ENCODE measurements at places on chromosomes 5 and 9.

DNA sequence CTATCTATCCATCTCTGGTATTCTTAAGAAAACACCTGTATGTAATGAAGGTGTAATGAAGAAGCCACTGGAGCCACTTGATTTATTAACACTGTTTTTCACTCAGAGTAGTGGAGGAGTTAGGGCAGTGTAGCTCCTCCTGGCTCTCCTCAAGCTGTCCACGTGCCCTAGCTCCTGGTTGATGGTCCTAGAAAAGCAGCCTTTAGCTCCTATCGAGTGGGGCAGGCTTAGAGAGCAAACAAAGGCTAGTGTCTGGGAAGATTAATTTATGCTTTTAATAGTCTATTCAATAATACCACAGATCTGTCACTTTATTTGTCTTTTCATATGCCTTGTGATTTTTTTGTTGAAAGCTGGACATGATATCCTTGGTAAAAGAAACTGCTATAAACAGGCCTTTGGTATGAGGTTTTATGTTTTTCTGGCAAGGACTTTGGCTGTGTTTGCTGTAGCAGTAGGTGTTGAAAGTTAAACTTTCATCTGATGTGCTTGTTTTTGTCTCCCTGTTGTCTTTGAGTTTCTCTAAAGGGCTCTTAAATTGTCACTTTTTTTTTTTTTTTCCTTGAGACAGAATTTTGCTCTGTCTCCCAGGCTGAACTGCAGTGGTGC is 141.1 kb downstream of the GCNT1 start:
- DNase-seq, result no peak

- no peak for DNase-seq
Measured at GRCh38 chr5:43221502-43221901, 29.5 kb downstream of the NIM1K start.

- no peak for DNase-seq
Measured at GRCh38 chr5:159493696-159494095, 163.4 kb upstream of the IL12B start.

- no peak for DNase-seq
Measured at GRCh38 chr5:132822650-132823480, 7.6 kb downstream of the SHROOM1 start.

GRCh38 chr9:114588210-114588609 is 641 bp downstream of the ATP6V1G1 start:
- no peak for DNase-seq

DNA sequence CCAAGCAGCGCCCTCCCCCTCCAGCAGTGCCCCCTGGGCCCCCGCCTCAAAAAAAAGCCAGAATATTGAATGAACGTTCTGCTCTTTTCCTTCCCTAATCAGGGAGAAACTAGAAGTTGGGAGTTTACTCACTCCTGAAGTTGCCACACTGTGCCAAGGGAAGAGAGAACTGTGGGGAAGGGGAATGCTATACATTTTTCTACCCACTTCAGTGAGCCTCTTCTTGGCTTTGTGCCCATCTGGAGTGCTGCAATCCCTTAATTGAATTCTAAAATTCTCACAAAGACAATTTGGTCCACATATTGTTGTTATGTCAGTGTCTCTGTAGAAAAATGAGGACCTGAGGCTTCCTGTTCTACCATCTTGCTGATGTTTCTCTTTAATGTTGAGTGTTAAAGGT is 443.7 kb downstream of the DIRAS2 start:
- no peak for DNase-seq

GRCh38 chr5:181084621-181085195 is 44.6 kb downstream of the BTNL9 start:
- no peak for DNase-seq

DNA sequence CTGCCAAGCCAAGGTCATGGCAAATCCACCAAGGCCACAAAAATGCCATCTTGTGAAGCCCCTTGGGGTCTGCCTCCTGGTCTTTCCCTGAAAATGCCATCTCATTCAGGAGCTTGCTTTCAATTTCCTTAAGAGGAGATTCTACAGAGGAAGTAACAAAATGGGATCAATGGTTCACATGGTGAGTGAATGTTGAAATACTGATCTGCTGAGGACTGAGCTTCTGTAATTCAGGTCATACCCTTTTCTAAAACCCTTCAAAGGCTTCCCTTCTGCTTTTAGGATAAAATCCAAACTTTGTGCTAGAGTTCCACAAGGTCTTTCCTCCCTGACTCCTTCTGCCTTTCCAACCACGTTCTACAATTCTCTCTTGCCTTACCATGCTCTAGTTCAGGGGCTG is 24.7 kb upstream of the NR3C1 start:
- DNase-seq, result no peak

DNA sequence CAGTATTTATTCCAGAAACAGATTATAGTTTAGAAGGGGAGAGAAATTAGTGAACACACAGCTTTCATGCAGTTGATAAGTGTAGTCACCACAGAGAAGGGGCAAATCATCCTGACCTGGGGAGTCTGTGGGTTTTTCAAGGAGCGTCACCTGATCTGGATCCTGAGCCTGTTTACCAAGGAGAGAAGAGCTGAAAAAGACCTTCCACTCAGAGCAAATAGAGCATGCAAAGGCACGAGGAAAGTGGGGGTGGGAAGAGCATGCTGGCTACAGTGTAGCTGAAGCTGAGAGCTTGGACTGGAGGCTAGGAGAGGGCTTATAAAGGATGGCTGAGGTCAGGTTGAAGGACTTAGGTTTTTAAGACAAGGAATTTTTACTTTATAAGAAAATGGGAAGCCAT is 30.4 kb downstream of the ACO1 start:
- DNase-seq, result no peak

DNA sequence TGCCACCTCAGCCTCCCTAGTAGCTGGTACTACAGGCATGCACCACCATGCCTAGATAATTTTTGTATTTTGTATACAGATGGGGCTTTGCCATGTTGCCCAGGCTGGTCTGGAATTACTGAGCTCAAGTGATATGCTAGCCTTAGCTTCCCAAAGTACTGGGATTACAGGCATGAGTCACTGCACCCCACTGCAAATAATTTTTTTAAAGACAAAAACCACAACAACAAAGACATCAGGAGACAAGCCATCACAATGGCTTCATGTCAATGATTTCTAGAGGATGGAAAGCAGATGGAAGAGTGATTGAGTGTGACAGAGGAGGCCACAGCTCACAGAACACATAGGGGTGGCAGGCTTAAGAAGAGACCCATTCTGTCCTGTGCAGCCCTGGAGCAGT is 97.9 kb upstream of the PCSK1 start:
- no peak for DNase-seq

DNA sequence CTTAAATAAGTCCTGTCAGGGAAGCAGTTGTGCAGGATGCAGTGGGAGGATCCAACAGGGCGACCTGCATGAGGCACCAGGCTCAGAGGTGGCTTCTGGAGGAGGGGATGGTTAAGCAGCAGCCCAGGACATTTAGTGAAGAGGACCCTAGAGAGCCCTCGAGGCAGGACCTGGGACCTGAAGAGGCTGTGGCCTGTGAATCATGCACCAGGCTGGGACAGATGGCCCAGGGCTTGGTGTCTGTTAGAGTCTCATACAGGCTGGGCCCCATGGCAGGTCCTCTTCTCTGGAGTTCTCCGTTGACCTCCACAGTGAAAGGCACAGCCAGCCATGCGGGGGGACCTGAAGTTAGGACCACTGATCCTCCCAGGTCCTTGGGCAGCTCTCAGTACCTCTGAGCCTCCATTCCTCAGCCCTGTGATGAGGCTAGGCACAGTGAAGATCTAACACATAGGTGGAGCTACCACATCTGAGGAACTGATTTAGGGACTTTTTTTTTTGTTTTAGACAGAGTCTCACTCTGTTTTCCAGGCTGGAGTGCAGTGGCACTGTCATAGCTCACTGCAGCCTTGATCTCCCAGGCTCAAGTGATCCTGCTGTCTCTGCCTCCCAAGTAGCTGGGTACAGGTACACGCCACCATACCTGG is 60.8 kb upstream of the GARNL3 start:
- no peak for DNase-seq

- DNase-seq, result no peak
Measured at GRCh38 chr5:77486344-77486962, 5.7 kb downstream of the WDR41 start.

- DNase-seq, result no peak
Measured at GRCh38 chr5:126055348-126055729, 367.9 kb upstream of the GRAMD2B start.

GRCh38 chr9:120878188-120879130 is 1.5 kb upstream of the PHF19 start:
- no peak for DNase-seq

DNA sequence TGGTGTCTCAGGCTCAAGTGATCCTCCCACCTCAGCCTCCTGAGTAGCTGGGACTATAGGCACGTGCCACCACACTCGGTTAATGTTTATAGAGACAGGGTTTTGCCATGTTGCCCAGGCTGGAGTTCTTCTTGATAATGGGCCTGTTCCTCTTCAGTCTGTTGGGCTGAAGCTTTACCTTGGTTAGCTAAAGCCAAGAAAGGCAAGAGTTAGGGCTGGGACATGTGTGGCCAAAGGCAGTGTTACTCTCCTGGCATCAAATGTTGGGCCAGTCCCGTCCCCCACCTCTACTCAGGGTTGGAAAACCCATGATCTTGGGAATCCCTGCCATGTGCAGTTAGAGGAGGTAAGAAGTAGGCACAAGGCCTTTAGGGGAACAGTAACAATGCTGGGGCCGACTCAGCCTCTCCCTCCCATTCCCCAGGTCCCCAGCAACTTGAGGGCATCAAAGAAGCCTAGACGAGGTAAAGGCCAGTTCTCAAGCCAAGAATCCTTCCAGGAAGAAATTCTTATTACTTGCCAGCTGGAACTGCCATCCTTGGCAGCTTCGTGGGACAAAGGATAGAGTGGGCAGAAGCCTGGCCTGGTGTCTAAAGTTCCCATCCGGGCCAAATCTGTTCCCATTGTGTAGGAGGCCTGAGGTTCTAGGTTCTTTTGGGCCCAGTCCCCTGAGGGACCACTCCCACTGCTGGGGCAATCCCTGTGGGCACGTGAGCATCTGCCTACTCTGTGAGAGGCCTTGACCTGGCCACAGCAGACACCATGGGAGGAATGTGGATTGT is 4.5 kb downstream of the EGR1 start:
- DNase-seq, result peak; percentile 81

- DNase-seq, result no peak
Measured at GRCh38 chr5:91825618-91826017, 442.5 kb upstream of the ARRDC3 start.

DNA sequence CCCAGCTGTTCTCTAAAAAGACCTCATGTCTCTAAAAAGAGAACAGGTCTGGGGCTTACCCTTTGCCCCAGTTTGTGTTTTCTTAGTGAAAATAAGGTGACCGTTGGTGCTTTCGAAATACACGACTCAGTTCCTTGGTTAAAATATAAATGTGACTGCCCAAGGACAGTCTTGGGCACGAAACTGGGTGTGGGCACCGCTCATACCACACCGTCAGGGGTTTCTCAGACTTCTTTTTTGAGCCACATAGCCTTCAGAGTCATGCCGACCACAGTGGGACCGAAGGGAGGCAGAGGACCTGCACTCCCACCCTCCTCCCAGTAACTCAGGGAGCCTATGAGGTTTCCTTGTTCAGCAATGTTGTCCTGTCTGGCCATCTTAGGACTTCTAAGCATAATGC is 6.5 kb downstream of the SNX18 start:
- no peak for DNase-seq

- DNase-seq, result no peak
Measured at GRCh38 chr9:27203783-27204182, 93.2 kb downstream of the EQTN start.

DNA sequence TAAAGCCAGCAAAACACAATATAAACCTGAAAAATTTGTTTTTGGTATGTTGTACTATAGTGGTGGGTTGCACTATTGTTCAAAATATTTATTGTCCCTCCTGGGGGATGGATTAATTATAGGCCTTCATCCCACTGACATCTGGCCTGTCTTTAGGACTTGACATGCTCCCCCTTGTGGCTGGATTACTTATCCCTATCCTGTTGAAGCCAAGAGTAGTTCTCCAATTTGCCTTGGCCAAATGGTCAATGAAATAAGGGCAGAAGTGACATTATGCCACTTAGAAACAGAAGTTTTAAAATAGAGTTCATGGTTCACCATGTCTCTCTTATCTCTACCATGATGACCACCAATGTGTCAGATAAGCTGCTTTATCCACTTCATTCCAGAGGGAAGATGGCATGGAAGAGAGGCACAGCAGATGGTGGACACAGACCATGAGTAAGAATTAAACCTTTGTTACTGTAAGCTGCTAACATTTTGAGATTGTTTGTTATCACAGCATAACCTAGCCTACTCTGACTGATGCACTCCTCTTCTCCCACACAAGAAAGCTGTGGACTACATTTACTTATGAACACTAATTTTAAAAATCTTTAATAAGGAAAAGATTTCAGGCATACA is 29.2 kb upstream of the ARHGEF28 start:
- no peak for DNase-seq

GRCh38 chr5:133825631-133826289 is 142.7 kb downstream of the C5orf15 start:
- no peak for DNase-seq

DNA sequence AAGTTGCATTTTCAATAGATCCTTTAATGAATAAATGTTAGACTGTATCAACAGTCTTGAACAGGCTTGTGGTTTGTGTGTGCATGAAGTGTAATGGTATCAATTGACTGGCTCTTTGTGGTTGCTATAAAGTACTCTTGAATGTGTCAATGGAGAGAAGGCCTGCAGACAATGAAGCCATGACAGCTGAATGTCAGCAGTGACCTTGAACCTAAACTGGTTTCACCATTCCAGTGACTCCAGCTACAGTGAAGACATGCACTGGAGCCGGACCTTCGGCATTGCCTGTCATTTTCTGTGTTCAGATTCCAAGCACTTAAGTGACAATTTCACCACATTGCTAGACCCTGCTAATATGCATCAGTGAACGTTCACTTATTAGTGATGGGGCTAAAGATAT is 276.0 kb upstream of the TMEM161B start:
- no peak for DNase-seq

DNA sequence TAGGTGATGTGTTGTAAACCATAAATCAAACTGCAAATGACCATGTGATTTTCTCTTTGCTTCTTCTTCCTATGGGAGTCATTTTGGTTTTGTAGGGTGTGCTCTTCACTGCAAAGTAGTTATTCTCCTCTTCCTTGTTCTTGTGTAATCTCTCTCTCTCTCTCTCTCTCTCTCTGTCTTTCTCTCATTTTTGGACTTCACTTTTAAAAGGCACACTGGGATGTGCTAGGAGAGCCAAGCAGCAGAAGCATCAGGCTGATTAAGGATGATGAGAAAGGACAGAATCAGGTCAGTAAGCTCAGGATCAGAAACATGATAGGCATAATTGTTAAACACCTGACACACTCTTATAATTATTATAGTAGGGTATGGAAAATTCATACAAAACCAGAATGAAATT is 505.3 kb upstream of the ZNF608 start:
- no peak for DNase-seq

GRCh38 chr5:91266184-91266705 is 116.9 kb downstream of the ARRDC3 start:
- DNase-seq, result no peak

DNA sequence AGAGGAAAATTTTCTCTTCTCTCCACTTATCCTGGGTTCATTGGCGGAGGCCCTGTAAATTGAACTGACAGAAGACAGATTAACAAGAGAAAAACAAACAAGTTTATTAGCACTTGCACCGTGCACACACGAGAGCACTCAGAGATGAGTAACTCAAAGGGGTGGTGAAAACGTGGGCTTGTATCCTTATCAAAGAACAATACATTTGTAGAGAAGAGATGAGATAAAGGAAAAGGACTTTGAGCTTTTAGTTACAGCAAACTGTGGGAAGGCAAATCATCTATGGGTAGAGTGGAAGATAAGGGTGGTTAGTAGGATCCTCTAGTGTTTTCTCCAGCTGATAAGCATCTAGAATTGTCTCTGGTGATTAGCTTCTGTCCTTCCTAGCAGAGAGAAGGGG is 44.4 kb upstream of the ROR2 start:
- no peak for DNase-seq

- no peak for DNase-seq
Measured at GRCh38 chr9:120750421-120750820, 36.2 kb upstream of the MEGF9 start.
